NCI-H146 (cell line): ENCODE measurements at places on chromosomes 2 and 18.
A peak's percentile ranks its signal among the peaks of the same experiment; 100 is the strongest.

DNA sequence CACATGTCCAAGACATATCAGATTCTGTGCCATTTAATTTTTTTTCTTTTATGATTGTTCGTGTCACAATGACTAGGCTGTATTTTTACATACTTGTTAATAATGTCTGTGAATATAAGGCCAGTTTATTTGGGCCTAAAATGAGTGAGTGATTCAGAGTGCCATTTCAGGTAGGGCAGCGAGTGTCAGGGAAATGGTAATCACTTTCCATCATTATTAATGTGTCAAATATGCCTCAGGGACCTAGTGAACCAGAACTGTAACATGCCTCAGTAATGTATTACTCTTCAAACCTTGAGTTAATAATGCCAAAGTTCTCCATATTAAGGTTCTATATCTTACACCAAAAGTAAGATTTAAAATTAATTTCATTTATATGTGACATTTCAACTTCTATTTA is 8.6 kb downstream of the FAM171B start:
- no peak for DNase-seq

DNA sequence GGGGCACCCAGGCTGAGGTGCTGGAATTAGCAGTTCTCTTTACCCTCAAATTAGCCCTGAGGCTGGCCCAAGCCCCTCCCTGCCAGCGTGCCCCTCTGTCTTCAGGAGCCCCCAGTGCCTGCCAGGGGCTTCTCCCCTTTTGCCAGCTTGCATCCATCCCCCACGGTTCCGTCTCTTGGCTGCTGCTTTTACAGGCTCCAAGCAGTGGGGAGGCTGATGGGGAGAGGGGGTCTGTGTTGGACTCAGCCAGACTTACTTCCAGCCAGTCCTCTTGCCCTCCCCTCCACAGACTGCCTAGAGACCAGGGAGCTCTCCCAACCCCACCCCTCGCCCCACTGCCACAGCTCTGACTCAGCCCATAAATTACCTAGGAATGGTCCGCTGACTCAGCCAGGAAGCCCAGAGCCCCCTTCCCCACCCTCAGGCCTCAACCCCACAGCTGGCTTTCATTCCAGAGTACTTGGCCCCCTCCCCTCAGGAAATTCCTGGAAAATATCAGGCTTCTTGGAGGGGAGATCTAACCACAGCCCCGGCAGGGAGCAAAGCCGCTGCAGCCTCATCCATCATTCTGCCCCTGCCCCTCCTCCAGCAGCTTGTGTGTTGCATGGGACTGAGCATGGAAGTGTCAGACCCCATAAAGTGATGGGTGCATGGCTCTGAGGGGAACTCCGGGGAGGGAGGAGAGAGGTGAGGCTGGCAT is 184.6 kb downstream of the ZFP36L2 start:
- no peak for DNase-seq

DNA sequence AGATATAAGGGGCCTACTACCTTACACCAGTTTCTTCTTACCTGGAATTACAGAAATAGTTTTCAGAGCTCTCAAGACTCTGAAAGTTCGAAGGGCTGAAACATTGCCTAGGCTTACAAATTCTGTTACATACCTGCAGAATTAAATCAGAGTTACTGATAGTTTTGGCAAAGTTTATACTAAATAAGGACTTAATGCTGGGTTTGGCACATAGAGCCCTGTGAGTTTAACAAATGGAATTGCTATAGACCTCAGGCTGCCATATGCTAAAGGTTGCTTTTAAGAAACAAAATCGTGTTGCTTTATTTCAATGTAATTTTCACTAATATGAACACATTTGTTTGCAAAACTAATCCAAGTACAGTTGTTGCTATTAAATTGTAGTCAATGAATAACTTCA is 40.1 kb downstream of the SCN3A start:
- no peak for DNase-seq

DNA sequence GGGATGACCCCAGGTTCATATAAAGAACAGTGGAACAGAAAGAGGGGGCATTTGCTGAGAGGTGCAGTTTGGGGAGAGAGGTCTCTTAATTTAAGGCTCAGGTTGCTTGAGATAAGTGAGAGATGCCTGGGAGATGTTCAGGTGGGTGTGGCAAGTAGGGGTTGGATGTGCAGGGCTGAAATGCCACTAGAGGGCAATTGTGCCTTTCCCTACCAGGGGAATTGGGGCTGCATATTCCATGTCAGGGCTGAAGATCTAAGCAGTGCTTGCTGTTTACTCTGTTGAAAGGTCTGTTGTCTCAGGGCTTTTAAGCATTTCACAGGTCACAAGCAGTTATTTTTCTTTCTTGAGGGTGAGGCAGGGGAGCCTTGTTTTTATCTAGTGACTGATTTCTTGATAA is 7.8 kb downstream of the CCDC85A start:
- peak; percentile 26 for DNase-seq
